ENCODE measurements at places on chromosomes 6 and 20.

GRCh38 chr6:136927292-136927691, 5.2 kb downstream of the SLC35D3 start:
- peak; percentile 46 for DNase-seq

- peak; percentile 49 for DNase-seq
Measured at GRCh38 chr6:89975991-89976693, 81.9 kb downstream of the GJA10 start.

DNA sequence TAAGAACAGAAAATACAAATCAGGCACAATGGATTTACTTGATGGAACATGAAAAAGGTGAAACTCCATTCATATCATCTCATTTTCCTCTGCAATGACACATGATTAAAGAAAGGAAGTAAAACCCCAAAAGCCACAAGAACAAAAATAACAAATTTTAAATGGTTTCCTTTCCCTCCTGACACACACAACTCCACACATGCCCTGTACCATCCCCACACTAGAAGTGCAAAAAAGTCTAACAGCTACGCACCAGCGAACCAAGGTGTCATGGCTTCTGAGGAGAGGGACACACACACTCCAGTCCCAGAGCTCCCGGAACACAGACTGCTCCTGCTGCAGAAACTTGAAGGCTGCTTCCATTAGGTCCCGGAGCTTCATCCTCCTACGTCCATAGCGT, 25.3 kb downstream of the MDN1 start:
- DNase-seq, result no peak

- DNase-seq, result no peak
Measured at GRCh38 chr6:148803979-148804378, 57.1 kb downstream of the UST start.

DNA sequence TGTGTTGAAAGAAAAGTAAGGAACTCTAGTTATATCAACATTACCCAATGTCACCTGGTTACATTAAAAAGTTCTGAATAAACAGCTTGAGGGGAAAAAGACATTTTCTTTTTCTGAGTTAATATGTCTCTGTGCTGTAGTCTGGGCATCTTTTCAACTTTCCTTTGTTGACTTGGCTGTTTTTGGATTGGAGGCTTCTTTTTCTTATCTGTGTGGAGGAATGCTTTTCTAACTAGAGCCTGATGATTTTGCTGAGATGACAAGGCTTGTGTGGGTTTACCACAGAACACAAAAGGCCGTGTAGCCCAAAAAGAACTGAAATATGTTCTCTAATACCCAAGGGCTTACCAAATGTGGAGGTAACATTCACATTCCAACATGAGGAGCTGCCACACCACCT, 161.8 kb downstream of the KCNQ5 start:
- no peak for DNase-seq

DNA sequence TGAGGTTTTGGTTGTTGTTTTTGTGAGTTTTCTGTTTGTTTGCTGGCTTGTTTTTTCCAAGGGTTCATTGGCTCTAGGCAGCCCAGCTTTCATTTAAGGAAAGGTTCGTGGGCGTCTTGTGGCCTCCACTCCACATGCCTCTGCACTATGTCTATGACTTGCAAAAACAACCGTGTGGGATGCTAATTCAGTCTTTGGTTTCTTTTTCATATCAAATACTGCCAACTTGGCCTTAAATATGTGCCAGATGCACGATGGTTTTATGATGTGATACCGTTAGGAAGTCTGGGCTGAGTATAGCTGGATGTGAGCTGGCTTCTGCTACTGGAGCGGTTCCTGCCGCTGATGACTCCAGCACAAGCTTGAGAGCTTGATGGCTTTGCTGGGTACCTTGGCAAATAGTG, 96.3 kb downstream of the BMP2 start:
- no peak for DNase-seq

DNA sequence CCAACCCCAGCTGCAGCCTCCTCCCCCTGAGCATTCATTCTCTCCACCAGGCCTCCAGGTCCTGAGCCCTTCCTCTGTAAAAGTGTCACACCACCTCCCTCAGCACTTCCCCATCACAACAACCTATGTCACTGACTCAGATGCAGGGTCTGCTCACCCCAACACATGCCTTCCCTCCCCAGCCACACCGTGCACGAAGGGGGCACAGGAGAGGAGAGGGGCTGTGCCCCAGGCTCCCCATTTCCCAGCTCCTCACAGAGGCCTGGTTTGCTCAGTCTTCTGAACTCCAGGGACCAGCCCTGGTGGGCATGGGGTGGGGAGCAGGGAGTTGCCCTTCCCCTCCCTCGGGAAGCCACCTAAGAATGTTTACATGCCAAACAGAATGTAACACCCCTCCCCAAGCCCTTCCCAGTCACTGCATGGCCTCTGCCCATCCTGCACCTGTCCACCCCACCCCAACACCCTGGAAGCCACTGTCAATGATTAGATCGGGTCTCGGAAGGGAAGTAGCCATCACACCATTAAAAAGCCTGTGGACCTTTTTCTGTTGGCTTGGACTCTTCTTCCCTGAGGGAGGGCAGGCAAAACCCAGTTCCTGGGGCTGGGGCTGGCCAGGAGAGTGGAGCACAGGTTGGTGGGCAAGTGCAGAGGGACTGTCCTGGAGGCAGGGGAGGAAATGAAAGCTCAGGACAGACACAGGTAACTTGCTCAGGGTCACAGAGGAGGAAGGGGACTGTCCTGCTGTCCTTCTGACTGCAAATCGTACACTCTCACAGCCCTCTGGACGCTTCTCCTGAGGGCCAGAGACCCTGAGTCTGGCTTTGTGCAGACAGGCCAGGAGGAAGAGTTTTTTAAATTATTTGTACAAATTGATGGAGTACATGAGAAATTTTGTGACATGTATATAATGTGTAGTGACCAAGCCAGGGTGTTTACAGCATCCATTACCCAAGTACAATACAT, 10.1 kb upstream of the SLC22A7 start:
- DNase-seq, result no peak

- DNase-seq, result no peak
Measured at GRCh38 chr6:168666170-168666569, 225.2 kb downstream of the SMOC2 start.

Measured in ecto neural progenitor cell (in vitro differentiated cells).